ENCODE measurements at places on chromosomes 4 and X.

GRCh38 chrX:82677286-82677685 lies 830.8 kb upstream of the POU3F4 start:
- DNase-seq = no peak

DNA sequence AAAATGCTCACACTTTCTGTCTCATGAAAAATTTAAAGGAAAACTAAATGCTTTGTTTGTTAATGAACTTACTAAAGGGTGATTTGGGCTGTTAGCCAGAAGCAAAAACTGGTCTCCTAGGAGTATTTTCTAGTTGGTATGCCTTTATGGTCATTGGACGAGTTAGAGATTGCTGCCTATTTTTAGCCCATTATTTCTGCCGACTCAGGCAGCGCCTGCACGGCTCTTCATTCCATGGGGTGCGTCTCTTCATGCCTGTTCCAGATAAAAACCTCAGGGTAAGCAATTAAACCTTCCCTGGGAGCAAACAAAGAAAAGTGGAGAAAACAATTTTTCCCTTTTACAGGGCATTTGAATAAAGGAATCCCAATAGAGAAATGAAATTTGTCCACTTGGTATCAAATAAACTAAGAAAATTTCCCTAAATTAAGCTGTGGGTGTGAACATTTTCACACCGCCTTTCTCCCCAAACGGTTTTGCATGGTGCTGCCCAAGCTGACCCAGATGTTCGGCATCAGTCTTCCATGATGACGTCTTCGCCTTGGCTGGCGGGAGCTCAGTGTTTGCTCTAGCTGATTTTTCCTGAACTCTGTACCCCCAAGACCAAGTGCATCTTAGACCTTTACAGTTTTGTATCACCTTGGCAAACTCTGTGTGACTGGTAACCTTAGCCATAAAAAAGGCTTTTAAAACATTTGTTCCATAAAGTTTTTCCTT lies 61.7 kb upstream of the ADGRG2 start:
- DNase-seq = no peak

DNA sequence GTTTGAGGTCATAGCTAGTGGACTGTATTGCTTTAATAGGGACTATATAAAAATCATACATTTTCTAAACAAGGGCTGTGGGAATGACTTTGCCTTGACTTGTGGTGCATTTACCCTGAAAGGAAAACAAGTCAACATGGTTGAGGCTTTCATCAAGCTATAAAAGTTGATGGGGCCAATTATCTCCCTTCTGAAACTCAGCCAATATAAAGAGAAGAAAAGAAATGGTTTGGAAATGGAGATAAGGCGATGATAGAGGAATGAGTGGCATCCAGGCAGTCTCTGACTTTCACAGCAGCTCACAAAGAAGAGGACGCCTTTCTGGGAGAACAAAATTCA lies 118.7 kb downstream of the SMARCA1 start:
- no peak for DNase-seq

DNA sequence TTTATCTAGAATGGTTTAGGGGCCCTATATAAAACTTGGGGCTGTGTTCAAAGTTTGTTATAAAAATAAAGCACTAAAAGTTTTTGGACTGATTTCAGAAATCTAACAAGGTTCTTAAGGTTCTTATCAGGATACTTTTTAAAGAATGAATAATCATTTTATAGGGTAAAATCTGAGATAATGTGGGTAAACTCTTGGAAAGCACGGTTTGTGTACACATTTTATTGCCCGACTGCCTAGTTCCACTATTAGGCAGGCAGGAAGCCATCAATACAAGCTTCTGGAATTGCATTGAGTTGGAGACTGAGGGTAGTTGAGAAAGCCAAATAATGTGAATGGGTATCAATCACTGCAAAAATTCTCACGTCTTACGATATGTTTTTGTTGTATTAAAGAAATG lies 331.0 kb upstream of the PITX2 start:
- no peak for DNase-seq

DNA sequence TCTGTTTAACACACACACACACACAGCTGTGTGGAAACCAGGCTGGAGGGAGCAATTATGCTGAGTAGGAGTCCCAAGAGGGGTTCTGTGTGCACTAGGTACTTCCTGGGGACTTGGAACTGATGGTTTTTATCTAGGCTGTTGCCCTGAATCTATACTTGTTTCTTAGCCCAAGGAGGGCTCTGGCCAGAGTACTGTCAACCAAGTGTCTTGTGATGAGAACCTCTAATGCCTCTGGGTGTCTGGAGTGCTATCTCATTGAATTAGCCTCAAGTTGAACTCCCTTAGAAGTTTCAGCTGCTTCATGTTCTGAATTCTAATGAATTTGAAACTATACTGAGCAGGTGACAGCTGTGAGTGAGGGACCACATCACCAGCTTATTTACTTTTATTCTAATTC lies 16.6 kb downstream of the ARHGAP24 start:
- DNase-seq = no peak

GRCh38 chr4:13872155-13872554 lies 244.6 kb upstream of the BOD1L1 start:
- DNase-seq = no peak

DNA sequence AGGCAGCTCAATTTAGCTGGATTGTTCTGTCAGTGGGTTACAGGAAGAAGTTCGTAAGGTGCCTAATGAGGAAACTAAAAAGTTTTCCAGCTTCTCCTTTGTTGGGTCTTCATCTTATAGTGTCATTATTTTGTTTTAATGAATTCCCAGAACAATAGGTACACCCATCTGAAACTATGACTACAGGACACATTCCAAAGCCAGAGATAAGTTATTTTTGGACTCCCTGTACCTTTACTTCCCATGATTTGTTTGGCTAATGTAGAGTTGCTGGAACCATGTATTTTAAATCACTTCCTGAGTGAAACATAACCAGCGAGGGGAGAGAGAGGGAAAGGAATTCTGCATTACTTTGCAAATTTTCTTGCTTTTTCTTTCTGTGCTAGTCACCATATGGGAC lies 114.0 kb downstream of the CLCN5 start:
- no peak for DNase-seq

DNA sequence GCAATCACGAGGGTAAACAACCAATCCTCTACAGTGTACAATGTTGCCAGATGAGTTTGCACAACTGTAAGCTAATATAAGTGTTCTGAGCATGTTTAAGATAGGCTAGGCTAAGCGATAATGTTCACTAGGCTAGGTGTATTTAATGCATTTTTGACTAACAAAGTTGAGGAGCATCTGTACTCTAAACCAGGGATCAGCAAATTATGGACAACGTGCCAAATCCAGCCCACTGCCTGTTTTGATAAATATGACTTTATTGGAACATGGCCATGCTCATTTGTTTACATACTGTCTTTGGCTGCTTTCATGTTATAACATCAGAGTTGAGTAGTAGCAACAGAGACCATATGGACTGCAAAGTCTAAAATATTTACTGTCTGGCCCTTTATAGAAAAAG lies 46.3 kb upstream of the ARHGEF6 start:
- DNase-seq = no peak

GRCh38 chr4:176675810-176676209 lies 116.9 kb downstream of the VEGFC start:
- no peak for DNase-seq

DNA sequence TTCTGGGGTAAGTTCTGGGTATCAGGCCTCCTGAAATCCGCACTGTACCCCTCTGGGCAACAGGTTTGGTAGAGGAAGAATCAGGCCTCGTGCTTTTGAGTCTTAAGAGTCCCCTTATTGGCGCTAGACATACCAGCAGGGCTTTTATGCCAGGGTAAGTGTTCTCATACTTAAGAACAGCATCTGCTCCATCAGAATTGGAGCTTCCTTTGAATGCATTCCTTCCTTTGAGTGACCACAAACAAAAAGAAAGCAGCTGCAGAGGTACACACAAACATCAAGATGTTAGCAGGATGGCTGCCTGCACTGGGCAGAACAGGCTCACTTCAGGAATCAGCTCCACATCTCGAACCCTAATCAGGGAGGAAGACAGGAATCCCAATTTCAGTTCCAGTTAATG lies 156.8 kb downstream of the MGST2 start:
- no peak for DNase-seq

DNA sequence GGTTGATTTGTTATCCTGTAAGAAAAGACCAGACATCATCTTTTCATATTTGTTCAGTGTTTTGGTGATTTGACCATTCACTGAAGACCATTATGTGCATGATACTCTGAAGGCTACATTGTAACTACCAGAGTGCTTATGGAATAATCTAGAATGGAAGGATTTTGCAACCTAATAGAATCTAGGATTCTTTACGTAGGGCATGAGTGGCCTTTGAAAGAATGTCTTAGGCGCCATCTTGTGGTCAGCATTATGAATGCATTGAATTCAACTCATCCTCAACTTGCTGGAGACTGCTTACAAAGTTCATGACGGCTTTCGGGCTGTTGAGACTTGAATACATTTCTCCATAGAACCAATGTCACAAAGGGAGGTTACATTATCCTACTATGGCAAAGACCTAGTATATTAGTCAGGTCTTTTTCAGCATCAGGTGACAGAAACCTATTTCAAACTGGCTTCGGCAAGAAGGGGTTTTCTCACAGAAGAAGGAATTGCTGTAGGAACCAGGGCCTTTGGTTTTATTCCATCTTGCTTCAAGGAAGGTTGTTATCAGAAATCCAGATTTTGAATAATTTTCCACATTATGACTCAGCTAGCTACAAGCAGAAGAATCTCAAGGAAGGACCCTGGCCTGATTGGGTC lies 104.1 kb downstream of the GPAT3 start:
- DNase-seq = no peak

- DNase-seq = no peak
Observed at GRCh38 chr4:96012687-96013086, 172.8 kb downstream of the PDHA2 start.

GRCh38 chrX:110412971-110413726 lies 54.5 kb downstream of the RTL9 start:
- peak; percentile 64 for DNase-seq

DNA sequence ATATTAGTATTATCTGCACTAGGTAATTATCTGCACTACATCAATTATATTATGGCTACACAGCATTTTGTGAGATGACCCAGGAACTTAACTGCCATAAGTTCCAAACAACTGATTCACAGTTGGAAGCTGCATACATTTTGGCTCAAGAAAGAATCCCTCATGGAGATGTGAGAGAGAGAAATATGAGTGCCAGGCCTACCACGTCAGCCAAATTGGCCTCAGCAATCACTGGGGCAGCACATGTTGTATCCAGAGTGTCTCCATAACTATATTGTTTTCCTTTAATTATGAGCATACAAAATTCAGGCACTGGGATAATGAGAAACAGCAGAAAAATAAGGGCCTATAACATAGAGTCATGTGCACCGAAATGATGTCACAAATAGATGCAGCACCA lies 174.2 kb upstream of the DMD start:
- no peak for DNase-seq

DNA sequence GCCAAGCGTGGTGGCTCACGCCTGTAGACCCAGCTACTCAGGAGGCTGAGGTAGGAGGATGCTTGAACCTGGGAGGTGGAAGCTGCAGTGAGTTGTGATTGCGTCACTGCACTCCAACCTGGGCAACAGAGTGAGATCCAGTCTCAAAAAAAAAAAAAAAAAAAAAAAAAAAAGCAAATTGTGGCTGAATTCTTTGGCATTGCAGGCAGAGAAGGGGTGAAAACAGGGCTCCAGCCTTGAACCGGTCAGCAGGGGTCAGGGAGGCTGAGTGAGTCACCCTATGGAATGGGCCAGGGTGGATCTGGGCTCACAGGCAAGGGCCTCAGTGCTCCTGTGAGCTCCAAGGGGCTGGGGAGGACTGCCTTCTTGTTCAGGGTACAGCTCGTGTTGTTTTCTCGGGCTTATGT lies 13.2 kb upstream of the FAM3A start:
- no peak for DNase-seq

GRCh38 chr4:80631861-80632260 lies 296.3 kb downstream of the CFAP299 start:
- no peak for DNase-seq

- DNase-seq = no peak
Observed at GRCh38 chr4:71366766-71367165, 27.9 kb downstream of the SLC4A4 start.

GRCh38 chr4:180485407-180485806 lies 1757.8 kb upstream of the TENM3 start:
- DNase-seq = no peak

DNA sequence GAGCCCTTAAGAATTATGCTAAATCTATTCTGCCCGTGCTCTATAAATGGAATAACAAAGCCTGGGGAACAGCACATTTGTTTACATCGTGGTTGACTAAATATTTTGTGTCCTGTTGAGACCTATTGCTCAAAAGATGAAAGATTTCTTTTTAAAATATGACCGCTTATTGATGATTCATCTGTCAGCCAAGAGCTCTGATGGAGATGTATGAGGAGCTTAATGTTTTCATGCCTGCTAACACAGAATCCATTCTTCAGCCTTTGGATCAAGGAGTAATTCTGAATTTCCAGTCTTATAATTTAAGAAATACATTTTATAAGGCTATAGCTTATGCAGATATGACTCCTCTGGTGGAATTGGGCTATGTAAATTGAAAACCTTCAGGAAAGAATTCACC lies 271.3 kb upstream of the FAT4 start:
- DNase-seq = no peak

DNA sequence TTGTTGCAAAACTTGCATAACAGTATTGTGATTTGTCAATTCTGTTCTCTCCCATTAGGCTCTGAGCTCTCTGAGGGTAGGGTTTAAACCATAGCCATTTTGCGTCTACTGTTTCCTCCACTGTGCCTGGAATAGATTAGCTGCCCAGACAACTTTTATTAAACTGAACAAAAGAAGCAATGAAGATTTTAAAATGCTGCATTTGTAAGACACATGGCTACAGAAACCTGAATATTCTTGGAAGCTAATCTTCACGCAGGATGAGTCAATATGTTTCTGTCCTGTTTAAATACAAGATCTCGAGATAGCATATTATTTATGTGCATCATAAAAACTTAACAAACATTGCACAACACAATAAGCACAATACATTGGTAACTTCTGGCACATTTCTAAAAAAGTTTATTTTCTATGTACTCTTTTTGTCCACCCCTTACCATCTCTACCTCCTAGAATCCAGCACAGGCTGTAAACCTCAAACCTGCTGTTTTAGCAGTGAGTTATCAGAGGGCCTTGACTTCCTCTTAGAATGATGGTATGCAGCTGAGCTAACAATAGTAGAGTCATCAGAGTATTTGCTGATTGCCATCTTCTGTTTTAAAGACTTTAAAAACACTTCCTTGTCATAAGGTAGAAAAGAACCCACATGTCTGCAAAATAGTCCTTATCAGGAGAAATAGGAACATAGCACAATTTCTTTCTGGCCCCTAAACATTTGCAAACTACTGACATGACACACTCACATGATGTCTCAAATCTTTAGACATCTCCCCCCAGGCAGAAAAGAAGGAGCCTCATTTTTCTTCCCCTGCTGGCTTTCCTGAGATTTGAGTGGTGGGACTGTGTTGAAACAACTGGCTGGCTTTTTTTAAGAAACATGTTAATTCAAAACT lies 10.6 kb upstream of the CCNG2 start:
- DNase-seq = no peak

DNA sequence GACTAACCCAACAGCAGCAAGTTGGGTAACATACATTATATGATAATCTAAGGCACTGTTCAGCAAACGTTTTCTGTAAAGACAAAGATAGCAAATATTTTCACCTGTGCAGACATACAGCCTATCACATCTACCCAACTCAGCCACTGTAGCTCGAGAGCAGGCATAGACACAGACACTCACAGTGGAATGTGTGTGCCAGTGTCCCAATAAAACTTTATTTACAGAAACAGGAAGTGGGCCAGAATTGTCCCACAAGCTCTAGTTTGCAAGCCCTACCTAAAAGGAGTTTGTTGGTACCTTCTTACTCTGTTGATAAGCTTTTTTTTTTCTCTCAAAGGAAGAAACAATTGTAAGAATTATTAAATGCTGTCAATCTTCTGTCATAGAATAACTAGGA lies 11.9 kb upstream of the FAM9A start:
- no peak for DNase-seq
